ENCODE measurements at places on chromosomes 12 and 14. TPM values are rescaled to one million over a fixed set of nuclear protein-coding genes. Genes with fewer than 3 reads are reported as not detected.

DNA sequence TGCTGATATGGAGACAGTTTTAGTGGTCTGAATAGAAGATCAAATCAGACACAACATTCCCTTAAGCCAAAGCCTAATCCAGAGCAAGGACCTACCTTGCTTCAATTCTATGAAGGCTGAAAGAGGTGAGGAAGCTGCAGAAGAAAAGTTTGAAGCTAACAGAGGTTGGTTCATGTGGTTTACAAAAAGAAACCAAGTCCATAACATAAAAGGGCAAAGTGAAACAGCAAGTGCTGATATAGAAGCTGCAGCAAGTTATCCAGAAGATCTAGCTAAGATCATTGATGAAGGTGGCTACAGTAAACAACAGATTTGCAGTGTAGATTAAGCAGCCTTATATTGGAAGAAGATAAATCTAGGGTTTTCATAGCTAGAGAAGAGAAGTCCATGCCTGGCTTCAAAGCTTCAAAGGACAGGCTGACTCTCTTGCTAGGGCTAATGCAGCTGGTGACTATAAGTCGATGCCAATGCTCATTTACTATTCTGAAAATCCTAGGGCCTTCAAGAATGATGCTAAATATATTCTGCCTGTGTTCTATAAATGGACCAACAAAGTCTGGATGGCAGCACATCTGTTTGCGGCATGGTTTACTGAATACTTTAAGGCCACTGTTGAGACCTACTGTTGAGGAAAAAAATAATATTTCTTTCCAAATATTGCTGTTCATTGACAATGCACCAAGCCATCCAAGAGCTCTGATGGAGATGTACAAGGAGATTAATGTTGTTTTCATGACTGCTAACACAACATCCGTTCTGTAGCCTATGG, 361.0 kb downstream of the DPF3 start:
- DNase-seq, result no peak

- no peak for DNase-seq
These were observed 2.7 kb downstream of the ARID2 start for GRCh38 chr12:45732250-45732649.

GRCh38 chr12:122835750-122836026, 431 bp downstream of the HIP1R start:
- no peak for DNase-seq

- no peak for DNase-seq
These were observed 130.9 kb downstream of the SAMD4A start for GRCh38 chr14:54697803-54698202.

GRCh38 chr12:39157696-39158342, 252.4 kb upstream of the CPNE8 start:
- DNase-seq, result no peak

GRCh38 chr12:62934239-62934798, 631 bp downstream of the PPM1H start:
- peak; percentile 19 for DNase-seq

DNA sequence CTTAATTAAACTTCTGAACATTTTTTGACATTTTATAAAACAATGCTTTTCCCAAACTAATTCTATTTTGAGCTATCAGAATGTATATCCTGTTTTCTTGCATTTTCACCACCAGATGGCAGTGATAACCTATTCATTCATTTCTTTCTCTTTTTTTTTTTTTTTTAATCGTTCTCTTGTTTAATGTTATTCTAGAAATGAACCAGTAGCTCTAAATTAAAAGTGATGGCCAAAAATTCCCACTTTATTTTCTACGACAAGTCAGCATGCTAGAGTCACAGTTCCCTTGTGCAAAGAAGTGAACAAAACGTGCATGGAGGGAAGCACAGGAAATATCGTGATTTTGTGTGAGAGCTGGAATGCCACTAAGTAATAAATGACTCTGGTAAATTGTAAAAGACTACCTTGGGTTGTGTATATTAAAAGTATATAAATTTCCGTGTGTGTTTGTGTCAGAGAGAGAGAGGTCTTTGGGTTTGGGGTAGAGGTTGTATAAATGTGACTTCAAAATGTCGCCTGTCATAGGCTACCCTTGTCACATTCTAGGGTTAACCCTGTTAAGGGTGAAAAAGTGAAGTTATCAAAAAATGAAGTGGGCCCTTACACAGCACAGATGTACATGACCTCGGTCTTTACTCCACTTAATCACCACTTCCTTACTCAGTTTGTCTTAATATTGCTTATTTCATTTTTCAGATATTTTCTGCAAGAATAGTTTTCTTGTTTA, 40.4 kb upstream of the LDHB start:
- DNase-seq, result peak; percentile 3

DNA sequence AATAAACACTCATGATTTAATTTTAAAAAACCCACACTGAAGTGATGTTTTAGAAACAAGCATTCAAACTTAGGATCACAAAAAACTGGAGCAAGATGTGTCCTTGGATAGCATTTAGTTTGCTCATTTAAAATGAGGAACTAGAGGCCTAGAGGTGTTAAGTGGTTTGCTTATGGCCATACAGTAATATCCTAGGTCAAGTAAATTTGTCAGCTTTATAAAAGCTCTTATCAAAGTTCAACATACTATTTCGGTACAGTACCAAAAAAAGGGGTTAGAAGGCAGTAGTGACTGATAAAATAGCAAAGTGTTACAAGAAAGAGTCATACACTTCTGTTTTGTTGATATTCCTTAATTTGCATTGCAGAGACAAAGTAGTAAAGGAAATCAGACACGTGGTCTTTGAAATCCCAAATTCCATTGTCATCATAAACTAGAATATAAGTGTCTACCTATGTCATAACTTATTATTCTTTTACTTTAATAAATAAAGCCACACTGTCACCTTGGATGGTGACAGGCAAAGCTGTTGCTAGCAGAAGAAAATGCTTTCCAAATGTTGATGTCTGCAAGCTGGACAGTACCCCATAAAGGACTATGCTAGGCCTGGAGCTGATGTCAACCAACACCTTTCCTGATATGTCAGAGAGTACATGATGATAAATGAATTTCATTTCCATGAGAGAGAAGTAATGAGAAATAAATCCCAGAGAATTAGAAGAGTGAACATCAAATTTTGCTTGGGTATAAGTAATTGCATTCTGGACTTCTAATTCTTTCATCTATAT, 17.6 kb upstream of the SRP54 start:
- DNase-seq, result no peak

GRCh38 chr14:75703467-75703866, 42.4 kb downstream of the TTLL5 start:
- no peak for DNase-seq

DNA sequence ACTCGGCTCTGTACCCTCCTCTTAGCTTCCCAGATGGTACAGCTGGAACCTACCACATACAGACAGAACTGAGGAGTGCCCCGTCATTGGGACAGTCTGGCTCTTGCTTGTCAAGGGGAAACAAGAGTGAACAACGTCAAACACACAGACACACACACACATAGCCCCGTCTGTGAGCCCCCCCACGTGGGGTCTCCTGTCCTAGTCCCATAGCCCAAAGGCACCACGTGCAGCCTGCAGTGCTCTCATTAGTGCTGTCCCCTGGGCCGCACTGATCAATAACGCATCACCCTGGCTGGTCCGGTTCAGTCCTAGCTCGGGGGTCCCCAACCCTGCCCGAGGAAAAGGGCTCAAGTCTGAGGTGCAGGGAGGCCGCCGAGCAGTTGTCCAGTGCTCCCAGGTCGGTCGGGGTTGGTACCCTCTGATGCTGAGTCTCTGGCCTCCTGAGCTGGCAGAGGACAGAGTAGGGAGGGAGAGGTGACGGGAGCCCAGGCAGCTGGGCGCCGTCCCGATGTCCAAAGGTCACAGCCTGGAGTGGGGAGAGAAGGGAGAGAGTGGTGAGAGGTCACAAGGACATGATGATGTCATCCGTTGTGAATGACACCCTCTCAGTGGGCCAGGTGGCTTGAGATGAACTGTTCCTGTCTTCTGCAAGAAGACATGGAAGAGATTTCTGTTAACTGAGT, 105.4 kb upstream of the NOS1 start:
- no peak for DNase-seq

DNA sequence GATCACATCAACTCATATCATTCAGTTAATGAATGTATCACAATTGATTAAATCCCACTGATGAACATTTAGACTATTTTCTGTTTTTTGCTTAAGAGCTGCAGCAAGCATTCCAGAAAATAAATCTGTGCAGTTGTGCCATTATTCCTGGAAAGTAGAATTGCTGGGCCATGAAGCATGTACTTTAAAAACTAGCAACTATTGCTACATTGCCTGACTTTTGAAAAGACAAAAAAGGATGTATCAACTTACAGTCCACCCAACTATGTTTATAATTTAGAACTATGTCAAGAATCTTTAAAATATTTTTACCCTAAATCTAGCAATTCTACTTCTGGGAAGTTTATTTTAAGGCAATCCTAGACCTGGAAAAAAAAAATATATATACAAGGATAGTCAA, 33.4 kb upstream of the ERGIC2 start:
- no peak for DNase-seq

GRCh38 chr12:116261525-116262100, 15.9 kb downstream of the MED13L start:
- DNase-seq, result no peak

Gene TCL1A
- not detected for total RNA-seq

Gene ACSM4
- total RNA-seq, result not detected

Gene AMDHD1
- total RNA-seq, result not detected

Gene TSPAN9
- total RNA-seq, result 35.8 TPM

Gene OR4K14
- not detected for total RNA-seq
